ENCODE measurements at places on chromosomes 1 and 21.
A peak's percentile ranks its signal among the peaks of the same experiment; 100 is the strongest.

DNA sequence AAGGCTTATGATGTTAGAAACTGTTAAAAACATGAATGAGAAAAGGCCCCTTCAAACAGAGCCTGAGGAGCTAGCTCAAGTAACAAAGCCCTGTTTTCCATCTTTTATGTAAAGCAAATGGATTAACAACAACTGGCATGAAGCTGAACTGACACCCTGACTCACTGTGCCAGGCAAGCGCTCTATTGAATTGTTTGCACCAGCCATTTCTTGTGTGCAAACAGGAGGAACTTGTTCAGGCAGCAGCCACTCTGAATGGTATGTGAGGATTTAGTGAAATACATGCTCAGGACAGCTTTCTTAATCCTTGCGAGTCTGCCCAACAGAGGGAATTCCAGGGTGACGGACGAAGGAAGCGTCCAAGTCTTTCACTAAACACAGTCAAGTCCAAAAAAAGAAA is 291.1 kb upstream of the ADGRL2 start:
- DNase-seq = no peak

- DNase-seq = peak; percentile 81
Measured at GRCh38 chr1:84412316-84412942, 14.1 kb downstream of the DNASE2B start.

- DNase-seq = peak; percentile 62
Measured at GRCh38 chr21:32940079-32941014, 85.4 kb upstream of the OLIG2 start.

DNA sequence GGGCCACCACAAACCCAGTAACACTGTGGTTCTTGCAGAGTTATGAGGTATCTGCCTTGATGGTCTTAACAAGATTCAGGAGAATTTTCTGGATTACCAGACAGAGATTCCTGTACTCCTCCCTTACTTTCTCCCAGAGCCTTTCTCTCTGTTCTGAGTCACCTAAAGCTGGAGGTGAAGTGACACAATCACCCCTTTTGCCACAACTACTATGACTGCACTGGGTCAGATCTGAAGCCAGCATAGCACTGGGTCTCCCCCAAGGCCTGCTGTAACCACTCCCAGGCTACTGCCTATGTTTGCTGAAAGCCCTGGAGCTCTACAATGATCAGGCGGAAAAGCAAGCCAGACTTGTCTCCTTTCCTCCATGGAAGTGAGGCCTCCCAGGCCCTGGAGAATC is 156.7 kb upstream of the NEGR1 start:
- DNase-seq = peak; percentile 35

DNA sequence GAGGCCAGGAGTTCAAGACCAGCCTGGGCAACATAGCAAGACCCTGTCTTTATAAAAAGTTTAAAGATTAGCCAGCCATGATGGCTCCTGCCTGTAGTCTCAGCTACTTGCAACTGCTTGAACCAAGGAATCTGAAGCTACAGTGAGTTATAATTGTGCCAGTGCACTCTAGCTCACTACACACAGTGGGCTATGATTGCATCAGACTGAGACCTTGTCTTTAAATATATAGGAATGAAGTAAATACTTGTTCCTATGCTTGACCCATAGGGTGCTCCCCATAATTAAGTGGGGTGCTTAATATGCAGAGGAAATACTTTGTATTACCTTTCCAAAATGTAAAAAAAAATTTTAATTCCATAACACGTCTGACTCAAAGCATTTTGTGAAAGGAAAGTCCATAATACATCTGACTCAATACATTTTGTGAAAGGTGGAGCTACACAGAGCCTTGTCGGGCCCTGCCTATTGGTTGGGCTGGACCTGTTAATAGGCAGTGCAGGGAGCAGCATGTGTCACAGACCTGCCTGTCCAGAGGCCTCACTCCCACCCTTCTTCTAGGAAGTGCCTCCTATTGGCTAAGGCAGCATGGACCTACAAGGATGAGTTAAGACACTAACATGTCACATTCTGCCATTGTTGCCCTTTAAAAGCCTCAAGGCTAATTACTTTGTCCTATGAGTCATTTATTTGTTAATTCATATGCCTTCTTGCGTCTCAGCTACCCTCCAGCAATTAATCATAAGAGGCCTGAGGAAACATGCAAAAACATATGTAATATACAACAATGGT is 33.6 kb downstream of the CD58 start:
- DNase-seq = no peak

DNA sequence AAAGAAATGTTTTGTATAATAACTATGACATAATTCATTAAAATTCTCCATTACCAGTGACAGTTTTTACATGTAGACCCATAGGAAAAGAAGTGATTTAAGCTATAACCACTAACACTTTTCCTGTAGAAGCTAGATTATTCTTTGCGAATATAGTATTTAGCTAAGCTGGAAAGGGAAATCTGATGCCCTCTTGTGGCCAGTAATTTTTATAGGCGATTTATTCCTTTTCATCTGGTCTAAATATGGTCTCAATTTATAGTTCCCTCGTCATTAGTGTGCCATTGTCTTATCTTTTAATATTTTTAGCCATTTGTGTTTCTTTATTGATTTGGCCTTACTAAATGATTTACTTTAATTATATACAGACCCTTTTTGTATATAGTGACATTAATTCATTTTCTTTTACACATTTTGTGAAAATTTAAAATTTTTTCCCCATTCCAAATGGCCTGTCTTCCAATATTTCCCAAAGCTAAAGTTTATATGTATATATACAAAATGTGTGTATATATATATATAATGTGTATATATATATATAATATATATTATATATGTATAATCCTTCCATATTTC is 26.7 kb downstream of the BTG3 start:
- peak; percentile 71 for DNase-seq

DNA sequence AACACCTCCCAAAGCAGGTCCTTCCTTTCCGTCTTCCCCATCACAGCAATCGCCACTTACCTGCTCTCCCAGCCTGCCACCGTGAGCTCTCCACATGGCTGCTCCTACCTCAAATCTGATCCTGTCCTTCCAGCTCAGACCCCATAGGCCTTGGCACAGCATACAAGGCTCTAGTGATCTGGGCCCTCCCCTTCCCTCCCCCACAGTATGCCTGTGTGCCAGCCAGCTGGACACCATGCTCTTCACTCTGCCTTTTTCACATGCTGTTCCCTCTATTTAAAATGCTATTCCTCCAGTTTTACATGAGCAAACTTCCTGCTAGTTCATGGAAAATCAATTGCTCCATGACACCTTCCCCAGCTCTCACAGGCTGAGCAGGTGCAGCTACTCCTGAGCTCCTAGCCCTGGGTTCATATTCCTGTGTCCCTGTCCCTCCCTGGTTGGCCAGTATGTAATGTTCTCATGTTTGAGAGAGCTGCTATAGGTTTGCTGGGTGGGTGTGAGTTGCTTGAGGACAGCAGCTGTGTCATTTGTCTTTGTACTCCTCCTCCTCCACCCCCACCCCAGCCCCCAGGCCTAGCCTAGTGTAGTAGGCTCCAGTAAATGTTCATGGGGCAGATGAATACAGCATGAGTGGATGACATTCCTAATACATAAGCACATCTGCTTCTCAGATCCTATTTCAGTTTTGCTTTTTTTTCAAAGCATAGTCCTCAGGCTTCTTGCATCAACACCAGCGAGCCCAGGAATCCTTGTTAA is 6.3 kb upstream of the TNNT2 start:
- DNase-seq = peak; percentile 56

DNA sequence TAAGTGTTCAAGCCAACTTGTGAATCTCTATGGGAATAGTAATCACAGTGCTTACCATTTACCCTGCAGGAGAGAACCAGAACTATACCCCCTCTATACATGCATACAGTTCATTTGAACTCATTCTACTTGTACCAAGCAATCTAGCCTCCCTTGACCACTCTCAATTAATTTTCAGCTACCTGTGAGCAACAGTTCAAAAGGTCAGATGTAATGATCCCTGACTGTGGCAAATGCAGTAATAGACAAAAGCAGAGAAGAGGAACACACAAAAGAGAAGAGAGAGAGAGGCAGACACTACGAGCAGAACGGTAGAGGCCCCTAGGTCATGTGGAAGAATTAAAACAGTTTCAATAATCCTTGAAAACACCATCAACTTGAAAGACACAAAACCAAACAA is 52.8 kb downstream of the FMO4 start:
- DNase-seq = no peak

DNA sequence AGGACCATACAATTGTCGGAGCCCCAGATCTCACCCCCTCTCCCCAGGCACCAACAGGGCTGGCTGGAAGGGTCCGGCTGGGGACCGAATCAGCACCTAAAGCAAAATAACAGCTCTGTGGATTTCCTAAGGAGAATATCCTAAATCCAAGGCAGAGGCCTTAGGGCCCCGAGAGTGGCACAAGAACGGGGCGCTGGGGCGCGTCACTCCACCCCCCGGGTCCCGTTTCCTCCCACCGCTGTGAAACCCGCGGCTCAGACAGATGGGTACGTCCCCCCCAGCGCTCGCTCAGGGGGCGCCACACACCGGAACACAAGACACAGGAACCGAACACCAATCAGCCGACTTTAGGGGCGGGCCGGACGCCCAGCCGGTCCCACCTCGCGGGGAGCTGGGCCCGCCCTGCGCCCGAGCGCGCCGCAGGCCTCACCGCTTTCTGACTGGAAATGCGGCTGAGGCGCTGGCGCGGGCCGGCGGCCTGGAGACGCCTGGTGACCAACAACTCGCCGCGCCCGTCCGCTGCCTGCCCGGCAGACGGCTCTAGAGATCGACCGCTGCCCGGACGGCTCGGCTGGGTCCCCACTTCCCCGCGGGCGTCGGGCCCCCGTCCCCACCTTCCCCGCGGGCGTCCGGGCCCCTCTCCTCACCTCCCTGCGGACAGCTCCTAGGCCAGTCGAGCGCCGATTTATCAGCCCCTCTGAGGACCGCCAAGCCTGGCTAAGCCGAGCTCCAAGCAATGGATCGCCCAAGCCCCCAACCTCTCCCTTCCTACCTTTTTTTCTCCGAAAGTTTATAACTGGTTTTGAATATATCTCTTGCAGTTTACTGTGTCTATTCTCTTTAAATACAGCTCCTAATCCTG is at the start of gene HFM1:
TSS of gene HFM1 (minus strand) at position 687 of the 862 bp plus-strand sequence. CDS start 3,755 bp downstream, outside the sequence.
- DNase-seq = peak; percentile 74

DNA sequence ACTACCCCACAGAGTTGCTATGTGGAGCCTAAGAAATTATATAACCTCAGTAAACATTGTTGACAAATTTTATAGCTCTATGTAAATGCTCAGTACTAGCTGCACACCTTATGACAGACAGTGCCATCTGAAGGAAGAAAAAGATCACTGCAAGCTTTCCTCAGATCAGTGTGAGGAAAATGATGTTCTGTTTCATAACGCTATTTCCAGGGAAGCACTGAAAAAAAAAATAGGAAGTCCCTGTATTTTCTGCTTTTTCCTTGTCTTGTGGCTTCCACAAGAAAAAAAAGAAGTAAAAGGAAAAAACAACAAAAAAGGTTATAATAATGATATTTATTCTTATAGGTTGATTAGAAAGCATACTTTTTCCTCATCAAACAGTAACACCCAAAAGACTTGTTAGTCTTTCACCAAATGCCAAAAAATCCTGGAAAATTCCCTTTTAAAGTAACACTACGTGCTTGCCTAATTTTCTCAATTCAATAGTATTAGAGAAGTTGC is 23.2 kb downstream of the LYST start:
- peak; percentile 67 for DNase-seq

GRCh38 chr1:168932539-168932938 is 174.0 kb upstream of the ATP1B1 start:
- DNase-seq = peak; percentile 64

- peak; percentile 79 for DNase-seq
Measured at GRCh38 chr1:221845650-221846371, 103.9 kb upstream of the DUSP10 start.

DNA sequence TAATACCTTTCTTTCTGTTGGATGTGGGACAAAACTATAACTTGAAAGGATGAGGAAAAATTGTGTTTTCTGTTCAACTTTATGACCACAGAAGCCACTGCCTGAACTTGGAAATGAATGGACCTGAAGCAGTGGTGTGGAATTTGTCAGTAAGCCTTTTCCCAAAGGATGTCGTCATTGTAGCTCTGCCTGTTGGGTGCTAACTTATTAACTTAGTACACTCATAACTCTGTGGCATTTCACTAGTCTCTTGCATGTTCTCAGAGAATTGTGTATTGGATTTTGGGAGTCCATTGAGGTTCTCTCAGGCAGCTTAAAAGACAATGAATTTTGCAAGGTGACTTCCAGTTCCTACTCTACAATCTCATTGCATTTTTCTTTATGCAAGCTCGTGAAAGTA is 49.6 kb downstream of the KCNK2 start:
- no peak for DNase-seq

DNA sequence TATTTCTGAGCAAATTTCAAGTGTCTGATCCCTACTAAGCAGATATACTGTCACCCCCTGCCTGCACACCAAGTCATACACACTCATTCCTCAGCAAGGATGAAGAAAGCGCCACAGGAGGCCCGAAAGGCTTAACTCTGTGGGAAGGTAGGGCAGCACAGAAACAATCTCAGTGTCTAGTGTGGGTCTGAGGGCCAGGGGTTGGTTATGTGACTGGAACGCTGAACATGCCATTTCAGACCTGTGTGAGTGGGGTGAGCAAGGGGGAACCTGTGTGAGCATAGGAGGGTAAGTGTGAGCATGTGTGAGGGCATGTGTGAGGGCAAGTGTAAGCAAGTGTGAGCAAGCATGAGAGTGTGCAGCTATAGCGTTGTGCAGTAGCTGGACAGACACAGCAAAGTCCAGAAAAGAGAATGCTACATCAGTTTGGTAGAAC is 6.2 kb downstream of the ITPKB start:
- DNase-seq = no peak

- DNase-seq = peak; percentile 98
Measured at GRCh38 chr1:230153641-230154296, 86.7 kb downstream of the GALNT2 start.

- no peak for DNase-seq
Measured at GRCh38 chr1:163427279-163427678, 105.5 kb downstream of the NUF2 start.

GRCh38 chr1:94723894-94724293 is 96.3 kb upstream of the SLC44A3 start:
- no peak for DNase-seq

DNA sequence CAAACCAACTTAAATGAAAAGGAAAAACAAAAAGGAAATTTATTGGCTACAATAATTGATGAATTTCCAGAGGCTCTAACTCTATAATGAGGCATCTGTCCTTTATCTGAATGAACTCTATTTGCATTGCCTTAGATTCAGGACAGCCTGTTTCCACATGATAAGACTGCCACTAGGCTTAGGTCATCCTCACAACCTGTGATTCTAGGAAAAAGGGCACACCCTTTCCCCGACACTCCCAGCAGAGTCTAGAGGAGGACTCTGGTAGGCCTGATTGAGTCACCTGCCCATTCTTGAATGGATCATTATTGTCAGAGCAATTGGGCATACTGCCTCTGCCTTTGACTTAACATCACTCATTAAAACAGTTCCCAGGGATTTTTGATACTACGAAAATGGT is 262.8 kb downstream of the TPR start:
- DNase-seq = no peak
